AG10803 (cell line): ENCODE measurements at places on chromosomes 2 and 18.

DNA sequence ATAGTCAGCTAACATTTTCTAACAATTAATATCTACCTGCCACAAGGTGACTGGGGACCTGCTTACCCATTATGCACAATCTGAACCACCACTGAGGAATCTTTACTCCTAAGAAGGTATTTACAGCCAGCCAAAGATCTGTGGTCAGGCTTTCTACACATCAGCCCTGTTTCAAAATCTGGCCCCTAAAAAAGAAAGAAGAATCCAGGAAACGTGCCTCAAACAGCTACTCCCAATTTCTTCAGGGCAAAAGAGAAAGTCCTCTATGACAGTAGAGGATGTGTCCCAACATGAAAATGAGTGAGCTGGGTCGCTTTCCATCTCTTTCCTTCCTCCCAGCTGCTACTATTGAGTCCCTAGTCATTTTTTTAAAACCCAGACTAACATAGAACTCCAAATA lies 79.5 kb downstream of the EPB41L3 start:
- DNase-seq, result peak; percentile 53

- peak; percentile 96 for DNase-seq
These were observed 50.2 kb downstream of the TEX44 start for GRCh38 chr2:231642631-231643494.

GRCh38 chr18:965921-966758 lies 61.5 kb downstream of the ADCYAP1 start:
- no peak for DNase-seq

DNA sequence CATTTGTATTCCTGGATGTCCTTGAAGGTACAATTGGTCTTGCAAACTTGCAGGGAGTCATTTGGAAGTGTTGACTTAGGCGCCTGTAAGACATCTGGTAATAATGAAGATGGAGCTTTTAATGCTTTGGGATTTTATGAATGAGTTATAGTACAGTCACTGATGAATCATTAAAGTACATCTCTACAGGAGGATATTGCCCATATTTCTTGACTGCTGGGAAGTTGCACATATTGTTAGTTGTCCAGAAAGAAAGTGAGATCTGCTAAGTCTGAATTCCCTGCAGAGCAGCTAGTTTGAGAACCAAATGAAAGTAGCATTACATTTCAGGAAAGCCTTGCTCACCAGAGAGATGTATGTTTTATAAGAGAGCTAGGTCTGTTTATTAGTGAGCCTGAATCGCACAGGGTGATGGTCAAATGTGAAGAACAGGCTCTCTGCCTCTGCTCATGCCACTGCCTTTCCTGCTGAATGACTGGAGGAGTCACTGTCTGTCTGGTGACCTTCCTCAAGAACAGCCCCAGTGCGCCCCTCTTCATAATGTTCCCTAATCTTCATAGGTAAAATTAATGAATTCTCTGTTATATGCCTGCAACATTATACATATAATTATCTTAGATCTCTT lies 138.9 kb upstream of the KLHL14 start:
- DNase-seq, result peak; percentile 37

DNA sequence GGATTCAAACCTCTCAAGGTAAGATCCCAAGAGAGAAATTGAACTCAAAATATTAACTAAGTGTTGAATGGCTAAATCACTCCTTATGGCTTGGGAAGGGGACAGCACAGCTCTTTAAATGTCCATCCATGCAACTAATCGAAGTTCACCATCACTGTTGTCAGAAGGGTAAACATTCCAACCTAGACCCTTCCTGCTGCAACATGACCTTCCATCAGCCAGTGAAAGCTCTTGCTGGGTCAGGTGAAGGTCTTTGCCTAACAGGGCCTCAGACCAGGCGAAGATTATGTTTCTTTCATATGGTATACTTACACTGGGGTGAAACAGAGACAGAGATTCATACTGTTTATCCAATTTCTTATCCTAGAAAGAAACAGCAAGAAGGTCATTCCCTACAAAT lies 16.4 kb downstream of the IAH1 start:
- DNase-seq, result no peak

GRCh38 chr2:37576831-37577230 lies 94.6 kb downstream of the CDC42EP3 start:
- peak; percentile 51 for DNase-seq

DNA sequence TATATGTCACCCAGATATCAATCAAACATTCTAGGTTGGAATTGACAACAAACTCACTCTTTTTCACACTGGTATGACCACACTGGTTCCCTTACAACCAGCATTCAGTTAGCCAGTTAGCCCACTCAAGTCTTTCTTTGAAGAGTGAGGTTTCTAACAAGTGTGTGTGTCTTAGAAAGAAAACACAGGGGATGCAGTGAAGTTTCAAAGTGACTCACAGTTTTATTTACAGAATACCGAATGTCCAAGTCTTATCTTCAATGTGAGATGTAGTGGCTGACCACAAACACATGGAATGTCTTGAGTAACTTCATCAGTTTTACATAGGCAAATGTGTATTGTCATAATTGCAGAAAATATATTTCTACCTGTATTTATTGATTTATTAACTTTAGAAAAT lies 274.7 kb upstream of the HNMT start:
- no peak for DNase-seq

DNA sequence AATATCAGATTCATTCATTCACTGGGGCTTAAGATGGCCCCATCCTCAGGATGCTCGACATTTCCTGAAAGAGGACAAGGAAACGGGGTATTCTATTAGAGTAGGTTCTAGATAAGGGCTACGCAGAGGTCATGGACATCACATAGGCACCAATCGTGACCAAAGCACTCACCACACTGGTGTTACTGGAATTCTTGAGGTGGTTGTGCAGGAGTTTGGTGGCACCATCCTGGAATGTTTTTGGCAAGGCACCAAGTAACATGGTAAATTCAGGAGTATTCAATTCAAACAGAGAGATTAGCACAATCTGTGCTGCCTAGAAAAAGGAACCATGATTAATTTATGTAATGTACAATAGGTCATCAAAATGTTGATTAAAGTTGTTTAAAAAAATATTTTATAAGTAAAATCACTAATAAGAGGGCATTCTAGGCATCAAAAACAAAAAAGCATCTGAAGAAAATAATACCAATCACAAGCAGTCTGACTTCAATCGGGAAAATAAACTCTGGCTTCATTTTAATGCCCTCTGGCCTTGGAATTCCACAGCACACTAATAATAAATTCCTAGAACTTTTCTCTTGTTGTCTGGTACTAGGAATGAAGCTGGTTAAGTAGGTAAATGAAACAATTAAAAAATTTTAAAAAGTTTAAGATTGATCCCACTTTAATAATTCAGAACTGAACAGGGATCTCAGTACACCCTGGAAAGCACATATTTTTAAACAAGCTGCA lies 102.8 kb upstream of the TFCP2L1 start:
- peak; percentile 6 for DNase-seq

DNA sequence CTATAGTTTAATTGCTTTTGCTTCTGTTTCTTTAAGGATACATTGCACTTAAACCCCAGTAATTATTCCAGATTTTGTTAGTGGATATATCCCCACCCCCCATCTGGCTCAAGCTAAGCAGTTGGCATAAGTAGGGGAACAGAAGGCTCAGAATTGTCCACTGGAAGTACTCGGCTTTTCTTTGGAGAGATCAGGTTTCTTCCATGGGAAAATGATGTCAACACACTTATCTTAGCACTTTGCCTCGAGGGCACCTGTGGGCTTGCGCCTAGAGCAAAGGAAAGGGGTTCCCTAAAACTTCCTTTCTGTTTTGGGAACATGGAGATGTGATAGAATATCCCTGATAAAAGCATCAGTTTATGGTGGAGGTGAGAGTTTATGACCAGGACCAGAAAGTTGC lies 130.6 kb downstream of the FMNL2 start:
- DNase-seq, result no peak

DNA sequence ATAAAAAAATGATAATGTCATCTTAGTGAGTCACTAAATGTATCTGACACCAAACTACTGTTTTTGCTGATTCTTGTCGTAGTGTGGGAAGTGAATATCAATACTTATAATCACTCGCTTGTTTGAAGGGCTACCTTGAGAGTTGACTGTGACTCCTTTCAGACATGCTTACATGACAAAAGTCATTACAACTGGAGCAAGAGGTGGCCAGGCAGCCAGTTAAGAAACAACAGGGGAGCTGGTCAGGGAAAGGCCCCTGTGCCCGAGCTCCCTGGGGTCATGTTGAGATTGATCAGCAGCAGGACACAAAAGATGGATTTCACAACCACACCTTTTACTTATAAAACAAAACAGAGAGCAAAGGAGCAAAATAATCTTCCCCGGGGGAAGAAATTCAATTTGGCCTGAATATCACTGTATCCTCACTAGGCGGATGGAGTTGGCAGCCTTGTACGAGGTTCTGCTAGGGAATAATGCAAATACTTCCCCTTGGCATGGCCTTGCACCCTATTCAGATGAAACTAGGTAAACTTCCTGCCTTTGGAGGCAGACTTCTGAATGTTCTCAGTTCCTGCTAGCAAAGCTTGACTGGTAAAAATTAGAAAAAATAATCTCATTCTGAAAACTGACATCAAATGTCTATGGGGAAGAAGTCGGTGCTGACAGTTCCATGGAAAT lies 101.2 kb downstream of the DYNC1I2 start:
- no peak for DNase-seq

- peak; percentile 25 for DNase-seq
These were observed 207.6 kb upstream of the CCDC150 start for GRCh38 chr2:196431957-196432356.

GRCh38 chr2:119671016-119671415 lies 8.0 kb upstream of the TMEM177 start:
- no peak for DNase-seq

GRCh38 chr2:160474319-160474645 lies 19.3 kb downstream of the RBMS1 start:
- DNase-seq, result no peak

DNA sequence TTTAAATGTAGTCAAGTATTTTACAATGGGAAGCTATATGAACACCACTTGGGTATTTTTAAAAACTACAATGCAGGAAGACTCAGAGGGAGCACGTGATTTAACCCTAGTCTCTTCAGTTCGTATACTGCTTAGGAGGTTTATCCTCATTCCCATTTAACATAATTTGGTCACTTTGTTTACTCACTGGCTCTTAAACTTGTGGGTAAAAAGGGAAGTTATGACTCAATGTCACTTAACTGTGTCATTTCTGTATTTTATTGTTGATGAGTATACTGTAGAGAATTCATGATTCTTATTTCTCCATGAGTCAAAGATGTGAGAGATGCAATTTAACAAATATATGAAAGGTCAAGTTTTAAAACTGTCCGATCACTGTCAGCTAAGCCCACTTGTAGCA lies 48.2 kb downstream of the SLC66A3 start:
- DNase-seq, result peak; percentile 62

GRCh38 chr2:136098441-136098840 lies 19.5 kb downstream of the CXCR4 start:
- no peak for DNase-seq

GRCh38 chr18:39796393-39796792 lies 2158.6 kb upstream of the PIK3C3 start:
- DNase-seq, result no peak

DNA sequence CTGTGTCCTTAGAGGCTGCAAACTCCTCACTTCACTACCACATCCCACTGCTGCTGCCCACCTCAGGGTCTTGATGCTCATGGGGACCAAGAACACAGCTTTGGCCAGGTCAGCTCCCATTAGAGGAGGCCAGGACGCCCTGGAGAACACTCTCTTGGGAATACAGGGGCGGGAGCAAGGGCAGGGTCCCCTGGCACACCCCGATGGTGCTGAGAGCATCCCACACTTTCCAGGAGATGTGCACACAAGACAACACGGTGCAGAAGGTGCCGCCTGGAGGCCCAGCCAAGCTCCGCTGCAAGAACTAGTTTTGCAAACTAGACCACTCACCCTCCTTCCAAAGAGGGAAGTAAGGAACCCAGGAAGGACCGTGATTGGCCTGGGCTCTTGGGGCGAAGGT lies 304.4 kb upstream of the SALL3 start:
- DNase-seq, result no peak

DNA sequence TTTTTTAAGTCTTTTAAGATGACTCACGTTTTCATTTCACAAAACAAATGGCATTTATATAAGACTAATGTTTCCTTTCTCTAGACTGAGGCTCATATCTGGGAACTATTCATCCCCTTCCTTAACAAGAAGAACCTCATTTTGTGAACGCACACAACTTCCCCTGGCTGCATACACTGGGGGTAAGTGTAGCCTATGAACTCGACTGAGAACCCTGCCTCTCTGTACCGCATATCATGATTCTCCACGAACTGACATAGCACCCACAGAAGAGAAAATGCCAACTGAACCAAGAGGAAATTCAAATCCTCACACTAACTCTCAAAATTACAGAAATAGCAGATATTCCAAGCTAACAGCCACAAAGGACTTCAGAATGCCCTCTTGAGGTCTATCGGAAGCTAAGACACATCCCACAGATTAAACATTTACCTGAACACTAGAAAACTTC lies 236.7 kb downstream of the TCF4 start:
- DNase-seq, result peak; percentile 28

DNA sequence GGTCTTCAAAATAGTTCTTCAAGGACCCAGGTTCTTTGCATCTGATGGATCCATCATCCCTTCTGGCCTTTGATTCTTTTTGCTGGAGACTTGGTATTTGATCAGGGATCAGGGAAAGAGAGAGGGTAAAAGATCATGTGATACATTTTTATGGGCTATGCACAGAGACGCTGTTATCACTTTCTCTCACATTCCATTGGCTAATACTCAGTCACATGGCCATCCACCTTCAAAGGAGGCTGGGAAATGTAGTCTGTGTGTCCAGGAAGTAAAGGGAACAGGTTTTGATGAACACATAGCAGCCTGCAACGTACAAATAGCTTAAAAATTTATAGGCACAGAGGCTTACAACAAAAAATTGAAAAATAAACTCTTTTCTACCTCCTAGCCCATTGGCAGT lies 629.6 kb upstream of the FANCL start:
- DNase-seq, result no peak

GRCh38 chr2:121398853-121399252 lies 113.9 kb upstream of the TFCP2L1 start:
- no peak for DNase-seq

- no peak for DNase-seq
These were observed 285.7 kb upstream of the UBE2E3 start for GRCh38 chr2:180694445-180695421.

DNA sequence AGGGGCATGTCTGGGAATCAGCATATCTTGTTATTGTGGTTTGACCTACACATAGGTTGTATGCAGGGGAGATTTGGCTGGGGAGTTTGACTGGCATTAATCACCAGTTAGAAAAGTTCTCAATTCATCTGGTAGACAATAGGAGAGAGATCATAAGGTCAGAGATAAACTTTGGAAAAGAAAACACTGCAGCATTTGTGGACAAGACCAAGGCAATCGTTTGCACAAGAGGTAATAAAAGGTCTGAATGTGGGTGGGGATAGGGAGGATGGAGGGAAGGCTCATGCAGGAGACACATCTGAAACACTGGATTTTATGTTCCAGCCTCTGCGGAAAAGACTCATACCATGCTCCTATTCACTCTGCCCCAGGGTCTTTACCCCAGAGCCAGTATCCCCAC lies 136.9 kb downstream of the MAIP1 start:
- no peak for DNase-seq

- DNase-seq, result no peak
These were observed 390 bp downstream of the PCARE start for GRCh38 chr2:29073933-29074332.

- DNase-seq, result no peak
These were observed 197.1 kb downstream of the BCL11A start for GRCh38 chr2:60356346-60356745.
